ENCODE measurements at places on chromosomes 4 and X.

- DNase-seq: no peak
Measured at GRCh38 chrX:68682790-68683189, 35.3 kb downstream of the STARD8 start.

GRCh38 chrX:21354725-21355124, 19.5 kb upstream of the CNKSR2 start:
- DNase-seq: no peak

DNA sequence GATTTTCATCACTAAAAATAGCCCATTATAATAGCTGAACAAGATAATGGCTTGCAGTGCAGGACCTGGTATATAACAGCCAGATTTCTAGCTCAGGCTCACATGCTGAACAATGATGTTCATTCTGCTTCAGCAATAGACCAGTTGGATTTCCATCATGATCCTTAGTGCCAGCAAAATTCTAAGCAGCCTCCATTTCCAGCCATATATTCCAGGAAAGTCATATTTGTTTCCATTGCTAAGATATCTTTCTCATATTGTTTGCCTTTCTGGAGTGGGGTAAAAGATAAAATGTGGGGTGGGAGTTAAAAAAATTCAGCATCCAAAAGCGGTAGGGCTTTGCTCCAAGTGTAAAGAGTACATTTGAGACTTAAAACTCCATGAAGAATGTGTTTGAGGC, 2344.1 kb downstream of the PCDH7 start:
- no peak for DNase-seq

DNA sequence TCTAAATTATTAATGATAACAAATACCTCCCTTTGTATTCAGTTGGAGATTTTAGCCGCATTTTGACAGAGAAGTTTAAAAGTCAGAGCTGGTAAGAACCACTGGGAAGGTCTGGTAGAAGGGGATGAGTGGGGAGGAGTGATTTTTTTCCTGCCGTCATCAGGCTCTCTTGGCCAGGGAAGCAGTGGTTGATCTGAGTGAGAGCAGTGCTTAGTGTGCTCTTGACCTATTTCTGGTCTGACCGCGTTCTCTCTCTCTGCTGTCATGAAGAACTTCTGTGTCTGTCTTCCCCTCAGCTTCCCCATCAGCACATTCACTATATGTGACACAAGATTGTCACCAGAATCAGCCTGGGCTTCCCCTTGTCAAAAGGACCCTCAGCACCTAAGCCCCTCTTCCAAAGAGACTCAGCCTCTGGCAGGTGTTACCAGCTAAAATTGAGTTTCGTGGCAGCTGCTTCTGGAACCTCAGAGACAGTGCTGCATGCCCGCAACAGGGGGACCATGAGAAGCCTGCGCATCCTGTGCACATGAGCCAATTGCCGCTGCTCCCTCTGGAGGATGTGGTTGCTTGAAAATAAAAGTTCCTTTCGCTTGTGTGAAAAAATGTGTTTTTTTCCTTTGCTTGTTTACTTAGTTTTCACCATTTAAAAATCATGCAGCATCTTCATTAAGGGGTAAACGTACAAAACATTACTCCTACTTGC, 268.9 kb downstream of the C4orf33 start:
- no peak for DNase-seq

DNA sequence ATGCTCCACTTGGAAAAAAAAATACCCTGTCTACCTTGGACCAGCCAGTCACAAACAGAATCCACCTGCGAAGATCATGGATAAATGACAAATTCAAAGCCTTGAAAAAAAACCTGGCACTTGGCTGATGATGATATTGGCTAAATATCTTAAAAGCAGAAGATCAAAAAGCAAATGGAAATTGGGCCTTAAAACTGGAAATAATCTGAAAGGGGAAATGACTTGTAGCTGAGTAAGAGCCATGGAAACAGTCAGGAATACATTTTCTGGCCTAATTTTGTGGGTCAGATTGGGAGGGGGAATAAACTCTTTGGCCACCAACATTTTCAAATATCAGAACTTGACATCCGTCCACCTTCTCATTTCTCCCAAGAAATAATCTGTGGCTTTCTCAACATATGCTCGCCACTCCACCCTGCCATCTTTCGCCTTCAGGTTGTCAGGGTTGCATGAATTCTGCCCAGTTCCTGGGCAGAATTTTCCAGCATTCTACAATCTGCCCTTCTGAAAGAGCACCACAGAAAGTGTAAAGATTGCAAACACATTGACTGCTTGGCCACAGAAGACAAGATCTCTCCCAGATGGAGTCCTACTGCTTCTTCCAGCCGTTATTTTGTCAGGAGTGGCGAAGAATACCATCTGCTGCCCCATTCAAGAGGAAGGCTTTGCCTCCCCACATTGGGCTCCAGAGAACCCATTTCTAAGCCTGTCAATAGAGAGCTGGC, 1.7 kb upstream of the NDP start:
- no peak for DNase-seq

- no peak for DNase-seq
Measured at GRCh38 chr4:158211222-158211621, 936 bp downstream of the TMEM144 start.

DNA sequence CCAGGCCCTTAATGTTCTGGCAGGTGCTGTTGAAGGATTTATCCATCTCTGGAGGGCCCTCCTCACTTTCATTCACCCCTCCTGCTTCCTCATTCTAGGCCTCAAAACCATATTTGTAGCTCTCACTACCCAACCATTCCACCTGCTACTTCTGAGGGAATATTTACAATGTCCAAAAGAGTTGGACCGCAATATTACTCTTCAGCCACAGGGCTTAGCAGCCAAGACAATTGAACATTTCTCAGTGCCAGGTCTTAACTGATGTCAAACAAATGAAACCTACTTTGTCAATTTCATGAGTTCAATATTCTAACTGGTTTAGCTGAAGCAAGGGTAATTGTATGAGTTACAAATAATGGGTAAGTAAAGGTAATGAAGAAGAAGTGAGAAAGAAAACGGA, 113.2 kb downstream of the ENOX2 start:
- DNase-seq: no peak

DNA sequence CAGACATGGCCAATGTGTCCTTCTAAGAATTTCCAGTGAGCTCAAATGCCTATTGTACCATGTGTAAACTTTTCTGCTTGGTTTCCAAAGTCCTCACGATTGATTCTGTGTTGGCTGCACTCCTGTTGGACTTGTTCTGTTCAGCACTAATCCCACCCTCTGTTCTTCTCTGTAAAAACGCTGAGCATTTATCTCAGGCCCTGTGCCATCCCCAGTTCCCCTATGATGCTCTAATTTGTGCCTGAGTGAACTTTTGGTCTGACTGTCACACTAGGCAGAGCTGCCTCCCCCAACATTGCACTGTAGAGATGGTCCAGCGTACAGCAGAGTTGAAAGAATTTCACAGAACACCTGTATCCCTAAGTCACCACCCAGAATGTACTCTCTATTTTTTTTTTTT, 76.1 kb upstream of the STS start:
- no peak for DNase-seq

DNA sequence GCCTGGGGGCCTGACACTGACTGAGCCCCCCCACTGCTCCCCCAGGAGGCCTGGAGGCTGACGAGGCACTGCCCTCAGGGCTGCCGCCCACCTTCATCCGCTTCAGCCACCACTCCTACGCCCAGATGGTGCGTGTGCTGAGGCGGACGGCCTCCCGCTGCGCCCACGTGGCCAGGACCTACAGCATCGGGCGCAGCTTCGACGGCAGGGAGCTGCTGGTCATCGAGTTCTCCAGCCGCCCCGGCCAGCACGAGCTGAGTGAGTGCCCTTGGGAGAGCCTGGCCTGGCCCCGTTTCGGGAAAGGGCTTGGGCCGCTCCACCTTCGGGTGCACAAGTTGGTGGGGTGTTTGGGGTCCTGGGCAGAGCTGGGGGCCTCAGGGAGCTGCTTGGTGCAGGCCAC, 11.4 kb downstream of the CPZ start:
- no peak for DNase-seq

- no peak for DNase-seq
Measured at GRCh38 chr4:56531823-56532222, 26.2 kb downstream of the ARL9 start.

DNA sequence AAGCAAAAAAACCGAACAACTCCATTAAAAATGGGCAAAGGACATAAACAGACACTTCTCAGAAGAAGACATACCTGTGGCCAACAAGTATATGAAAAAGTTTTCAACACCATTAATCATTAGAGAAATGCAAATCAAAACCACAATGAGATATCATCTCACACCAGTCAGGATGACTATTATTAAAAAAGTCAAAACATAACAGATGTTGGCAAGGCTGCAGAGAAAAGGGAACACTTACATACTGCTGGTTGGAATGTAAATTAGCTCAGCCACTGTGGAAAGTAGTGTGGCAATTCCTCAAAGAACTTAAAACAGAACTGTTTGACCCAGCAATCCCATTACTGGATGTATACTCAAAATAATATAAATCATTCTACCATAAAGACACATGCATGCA, 436.3 kb downstream of the KLHL13 start:
- no peak for DNase-seq

- no peak for DNase-seq
Measured at GRCh38 chr4:19133315-19133714, 1111.8 kb upstream of the LCORL start.

- DNase-seq: no peak
Measured at GRCh38 chr4:12658146-12658545, 826.0 kb downstream of the RAB28 start.

DNA sequence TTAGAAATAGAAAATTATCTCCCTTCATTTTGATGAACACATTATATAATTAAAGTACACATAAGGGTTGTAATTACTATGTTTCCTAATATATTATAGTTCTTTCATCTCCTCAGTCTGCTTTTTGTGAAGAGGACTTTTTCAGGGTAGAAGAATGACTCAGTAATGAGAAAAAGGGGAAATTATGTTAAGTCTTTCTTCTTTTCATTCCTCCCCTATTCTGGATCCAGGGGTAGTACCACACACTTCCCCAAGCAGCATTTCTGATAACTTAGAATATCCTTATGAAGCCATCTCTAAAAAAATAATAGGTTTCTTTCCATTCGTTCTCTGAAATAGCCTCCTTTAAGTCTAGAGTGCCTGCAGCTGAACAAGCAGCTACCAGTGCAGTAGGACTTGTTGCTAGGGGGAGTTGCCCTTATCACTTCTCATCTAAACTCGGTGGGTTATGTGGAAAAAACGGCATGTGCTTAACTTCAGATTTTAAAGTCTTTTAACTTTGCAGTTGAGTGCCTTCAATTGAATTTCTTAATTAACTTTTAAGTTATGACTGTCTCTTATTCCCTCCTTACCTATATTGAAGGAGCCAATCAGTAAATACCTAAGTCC, 184.8 kb downstream of the ARHGAP24 start:
- no peak for DNase-seq

- peak; percentile 82 for DNase-seq
Measured at GRCh38 chr4:7802093-7802726, 137.5 kb downstream of the AFAP1 start.

DNA sequence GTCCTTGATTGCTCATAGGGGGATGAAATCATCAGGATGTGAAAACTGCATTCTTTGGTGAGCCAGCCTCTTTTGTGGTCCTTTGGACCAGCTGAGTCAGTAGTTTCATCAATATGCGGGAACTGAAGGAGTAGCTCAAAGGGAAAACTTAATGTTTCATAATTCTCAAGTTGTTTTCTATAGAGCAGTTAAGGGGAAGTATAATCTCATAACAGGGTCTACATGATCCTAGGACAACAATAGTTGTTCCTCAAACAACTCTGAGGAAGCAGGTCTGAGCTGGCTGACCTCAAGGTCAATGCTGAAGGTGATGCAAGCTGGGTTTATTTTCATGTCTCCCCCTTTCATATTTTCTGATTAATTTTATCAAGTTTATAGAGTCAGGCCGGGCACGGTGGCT, 36.1 kb upstream of the IRF2 start:
- DNase-seq: no peak

DNA sequence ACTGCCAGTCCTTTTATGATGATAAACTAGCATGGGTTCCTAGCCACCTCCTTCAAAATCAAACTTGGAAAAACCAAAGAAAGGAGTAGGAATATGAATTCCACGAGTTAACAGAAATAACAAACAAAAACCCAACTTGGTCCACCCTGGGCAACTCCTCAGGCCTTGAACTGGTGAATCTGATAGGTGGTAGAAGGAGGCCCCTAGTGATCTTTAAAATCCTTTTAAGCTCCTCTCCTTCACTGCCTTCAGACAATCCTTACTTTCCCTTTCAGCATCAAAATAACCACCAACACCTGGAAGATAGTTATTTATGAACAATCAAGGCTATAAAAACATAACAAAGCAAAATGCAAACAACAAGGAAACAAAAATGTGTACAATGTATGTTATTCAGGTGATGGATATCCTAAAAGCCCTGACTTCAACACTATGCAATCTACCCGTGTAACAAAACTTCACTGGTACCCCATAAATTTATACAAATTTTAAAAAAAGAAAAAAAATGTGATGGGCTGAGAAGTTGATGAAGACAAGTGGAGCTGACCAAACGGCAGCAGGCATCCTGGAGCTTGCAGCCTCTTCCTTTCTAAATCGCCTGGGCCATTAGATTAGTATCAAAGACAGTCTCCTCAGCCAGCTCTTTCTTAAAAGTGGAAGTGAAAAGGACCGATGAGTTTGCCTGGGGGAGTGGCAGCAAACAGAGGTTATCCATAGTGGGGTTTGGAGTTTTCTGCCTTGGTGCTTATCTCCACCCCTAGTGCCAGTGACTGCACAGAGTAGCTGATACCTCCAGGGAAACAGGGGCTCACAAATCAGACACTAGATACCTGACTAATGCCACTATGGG, 179.6 kb downstream of the TMA16 start:
- DNase-seq: no peak

- no peak for DNase-seq
Measured at GRCh38 chrX:140040386-140040785, 75.1 kb upstream of the CXorf66 start.

GRCh38 chr4:81694176-81694913, 222.6 kb upstream of the RASGEF1B start:
- DNase-seq: no peak

- no peak for DNase-seq
Measured at GRCh38 chr4:174794543-174795094, 34.4 kb downstream of the GLRA3 start.

GRCh38 chrX:68579810-68580209, 67.7 kb upstream of the STARD8 start:
- DNase-seq: no peak

- no peak for DNase-seq
Measured at GRCh38 chr4:150367326-150367725, 214.6 kb upstream of the MAB21L2 start.

DNA sequence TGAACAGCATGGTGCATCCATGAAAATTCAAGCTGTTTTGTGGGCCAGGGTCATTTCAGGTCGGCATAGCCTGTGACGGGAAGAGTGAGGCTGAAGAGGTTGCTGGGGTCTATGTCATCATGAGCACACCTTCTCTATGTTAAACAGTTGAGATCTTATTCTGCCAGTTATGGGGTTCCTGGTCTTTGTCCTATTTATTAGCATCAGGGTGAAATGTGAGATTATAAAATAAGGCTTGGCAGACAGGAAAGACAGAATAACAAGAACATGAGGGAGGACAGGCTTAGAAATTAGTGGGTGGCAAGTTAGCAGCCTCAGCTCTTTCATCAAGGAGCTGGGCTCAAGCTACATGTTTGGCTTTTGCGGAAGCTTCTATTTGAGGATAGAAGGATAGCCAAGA, 51.7 kb upstream of the CLNK start:
- no peak for DNase-seq
